ENCODE measurements at places on chromosomes 5 and 9. TPM values are rescaled to one million over a fixed set of nuclear protein-coding genes. Genes with fewer than 3 reads are reported as not detected.
A peak's percentile ranks its signal among the peaks of the same experiment; 100 is the strongest.

Gene OBP2B
- total RNA-seq, result not detected

Gene LHX3
- total RNA-seq, result not detected

- H3K4me1 ChIP-seq, result peaks cover 5% of the 10 kb centered on the region
- no peak overlapping the region for H3K27ac ChIP-seq
- peaks cover 2% of the 10 kb centered on the region for H3K27me3 ChIP-seq
- no peak overlapping the region for H3K4me3 ChIP-seq
Measured at GRCh38 chr5:150129813-150130492, 25.7 kb downstream of the PDGFRB start.

DNA sequence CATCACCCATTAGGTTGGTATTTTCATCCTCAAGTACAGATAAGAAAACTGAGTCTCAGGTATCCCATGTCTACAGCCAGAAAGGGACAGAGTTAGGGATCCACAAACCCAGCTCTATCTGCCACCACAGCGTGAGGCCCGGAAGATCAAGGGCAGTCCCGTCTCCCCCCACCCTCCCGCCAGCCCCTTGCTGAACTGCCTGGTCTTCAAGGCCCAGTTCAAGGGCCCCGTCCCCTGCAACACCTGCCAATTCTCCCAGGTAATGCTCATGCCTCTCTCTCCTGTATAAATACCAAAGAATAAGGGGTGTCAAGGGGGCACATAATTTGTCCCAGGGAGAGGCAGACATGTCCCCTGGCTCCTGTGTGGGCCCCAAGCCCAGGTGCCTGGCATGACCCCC lies 50.7 kb downstream of the AK8 start:
- H3K27ac ChIP-seq, result no peak overlapping the region
- no peak overlapping the region for H3K4me3 ChIP-seq

- no peak for DNase-seq
- H3K27ac ChIP-seq, result peak overlapping the region; percentile 80
- H3K36me3 ChIP-seq, result peaks cover 2% of the 10 kb centered on the region
- peaks cover 60% of the 10 kb centered on the region for H3K27me3 ChIP-seq
Measured at GRCh38 chr9:130665431-130666392, 1.3 kb downstream of the PRDM12 start.

DNA sequence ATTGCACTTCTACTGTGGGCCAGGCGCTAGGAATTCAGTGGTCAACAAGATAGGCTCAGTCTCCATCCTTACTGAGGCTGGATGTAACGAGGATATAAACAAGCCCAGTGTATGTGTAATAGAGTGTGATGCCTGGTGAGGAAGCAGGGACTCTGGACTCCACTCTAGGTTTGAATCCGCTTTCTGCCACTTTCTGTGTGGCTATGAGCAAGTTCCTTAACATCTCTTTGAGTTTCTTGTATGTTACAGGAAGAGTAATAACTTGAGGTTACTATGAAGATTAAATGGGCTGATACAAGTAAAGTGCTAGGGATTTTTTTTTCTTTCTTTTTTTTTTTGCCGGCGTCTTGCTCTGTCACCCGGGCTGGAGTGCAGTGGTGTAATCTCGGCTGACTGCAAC lies 12.4 kb downstream of the DOCK2 start:
- H3K27ac ChIP-seq, result peak overlapping the region; percentile 99
- peak overlapping the region; percentile 72 for H3K4me3 ChIP-seq
- H3K4me1 ChIP-seq, result peaks cover 96% of the 10 kb centered on the region
- DNase-seq, result no peak
- no peaks in the 10 kb centered on the region for H3K27me3 ChIP-seq

All from activated T-helper 1 cell treated with anti-CD3 and anti-CD28 coated beads, Interleukin-12 subunit alpha, Interleukin-12 subunit beta, Interleukin-2, Interleukin-4 antibody, amounts not matched to agents 30 ng/mL and 10 ng/mL and 1 ng/mL, durations not matched to agents 14 hours and 24 hours and 36 hours (primary cell).